PC-9 (cell line): ENCODE measurements at places on chromosomes 5 and 9. TPM values are rescaled to one million over a fixed set of nuclear protein-coding genes. Genes with fewer than 3 reads are reported as not detected.

The LAMC3 gene
- 0.38 and 0.41 TPM in 2 replicates for total RNA-seq

The MAPK9 gene
- 48.8 and 54.0 TPM in 2 replicates for total RNA-seq

The EIF4E1B gene
- total RNA-seq, result not detected in 2 replicates

The TUSC1 gene
- 0.39 and 0.88 TPM in 2 replicates for total RNA-seq

The PPIP5K2 gene
- total RNA-seq, result 30.5 and 35.5 TPM in 2 replicates

The FREM1 gene
- 0.17 and 0.45 TPM in 2 replicates for total RNA-seq

The RANBP3L gene
- total RNA-seq, result not detected in 2 replicates

DNA sequence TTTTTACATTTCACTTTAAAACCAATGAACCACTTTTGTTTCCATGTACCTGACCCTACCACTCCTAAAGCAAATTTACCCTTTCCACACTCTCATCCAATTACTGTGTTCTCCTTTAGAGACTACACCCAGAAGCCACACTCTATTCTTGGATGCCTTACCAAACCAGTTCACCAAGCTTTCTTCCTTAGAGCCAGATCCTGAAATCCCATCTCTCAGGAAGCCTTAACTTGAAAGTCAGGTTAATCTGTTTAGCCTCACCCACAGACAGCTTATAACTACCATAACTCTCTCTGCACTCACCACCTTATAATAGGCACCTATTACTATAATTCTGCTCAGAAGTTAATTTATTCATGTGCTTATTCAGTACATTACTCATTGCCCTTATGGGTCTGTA, 4.3 kb downstream of the CSNK1A1 start:
- H3K4me1 ChIP-seq, result peaks cover 43% of the 10 kb centered on the region
- H3K4me3 ChIP-seq, result peak overlapping the region; percentile 40; the same call in 1 of the 2 replicates
- no peak for DNase-seq
- peak overlapping the region; percentile 86 for H3K27ac ChIP-seq

GRCh38 chr9:97510797-97511654, 9.6 kb downstream of the TMOD1 start:
- peaks cover 18% of the 10 kb centered on the region for H3K4me1 ChIP-seq
- H3K27me3 ChIP-seq, result no peaks in the 10 kb centered on the region
- DNase-seq, result no peak
- no peak overlapping the region for H3K4me3 ChIP-seq
- peak overlapping the region; percentile 73 for H3K27ac ChIP-seq
- peaks cover 6% of the 10 kb centered on the region; the same call in 1 of the 2 replicates for H3K36me3 ChIP-seq

GRCh38 chr9:2502760-2503159, 118.8 kb upstream of the VLDLR start:
- no peak overlapping the region for H3K4me3 ChIP-seq
- no peaks in the 10 kb centered on the region for H3K27me3 ChIP-seq
- H3K27ac ChIP-seq, result no peak overlapping the region
- DNase-seq, result no peak

DNA sequence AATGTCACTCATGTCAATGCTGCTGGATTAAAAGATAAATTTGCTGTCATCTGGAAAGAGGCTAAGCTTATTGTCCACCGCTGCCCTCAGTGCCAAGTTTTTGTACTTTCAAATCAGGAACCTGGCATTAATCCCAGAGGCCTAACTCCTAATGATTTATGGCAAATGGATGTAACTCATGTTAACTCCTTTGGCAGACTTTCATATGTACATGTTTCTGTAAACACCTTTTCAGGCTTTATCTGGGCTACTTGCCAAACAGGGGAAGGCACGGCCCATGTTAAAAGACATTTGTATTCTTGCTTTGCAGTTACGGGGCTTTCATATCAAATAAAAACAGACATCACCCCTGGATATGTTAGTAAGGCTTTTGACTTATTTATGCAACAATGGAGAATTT, 608.0 kb upstream of the ACO1 start:
- no peaks in the 10 kb centered on the region for H3K4me1 ChIP-seq
- no peak overlapping the region for H3K4me3 ChIP-seq
- H3K36me3 ChIP-seq, result no peaks in the 10 kb centered on the region
- H3K27me3 ChIP-seq, result no peaks in the 10 kb centered on the region

GRCh38 chr9:104868687-104869404, 59.1 kb downstream of the ABCA1 start:
- H3K4me1 ChIP-seq, result peaks cover 87% of the 10 kb centered on the region
- peak overlapping the region; percentile 20; the same call in 1 of the 2 replicates for H3K4me3 ChIP-seq
- DNase-seq, result peak; percentile 85
- H3K27ac ChIP-seq, result peak overlapping the region; percentile 90
- peaks cover 19% of the 10 kb centered on the region; the same call in 1 of the 2 replicates for H3K36me3 ChIP-seq
- no peaks in the 10 kb centered on the region for H3K27me3 ChIP-seq

GRCh38 chr9:127754099-127755060, 19.3 kb upstream of the TOR2A start:
- H3K27me3 ChIP-seq, result peaks cover 49% of the 10 kb centered on the region
- H3K27ac ChIP-seq, result no peak overlapping the region
- no peak for DNase-seq
- H3K36me3 ChIP-seq, result no peaks in the 10 kb centered on the region

DNA sequence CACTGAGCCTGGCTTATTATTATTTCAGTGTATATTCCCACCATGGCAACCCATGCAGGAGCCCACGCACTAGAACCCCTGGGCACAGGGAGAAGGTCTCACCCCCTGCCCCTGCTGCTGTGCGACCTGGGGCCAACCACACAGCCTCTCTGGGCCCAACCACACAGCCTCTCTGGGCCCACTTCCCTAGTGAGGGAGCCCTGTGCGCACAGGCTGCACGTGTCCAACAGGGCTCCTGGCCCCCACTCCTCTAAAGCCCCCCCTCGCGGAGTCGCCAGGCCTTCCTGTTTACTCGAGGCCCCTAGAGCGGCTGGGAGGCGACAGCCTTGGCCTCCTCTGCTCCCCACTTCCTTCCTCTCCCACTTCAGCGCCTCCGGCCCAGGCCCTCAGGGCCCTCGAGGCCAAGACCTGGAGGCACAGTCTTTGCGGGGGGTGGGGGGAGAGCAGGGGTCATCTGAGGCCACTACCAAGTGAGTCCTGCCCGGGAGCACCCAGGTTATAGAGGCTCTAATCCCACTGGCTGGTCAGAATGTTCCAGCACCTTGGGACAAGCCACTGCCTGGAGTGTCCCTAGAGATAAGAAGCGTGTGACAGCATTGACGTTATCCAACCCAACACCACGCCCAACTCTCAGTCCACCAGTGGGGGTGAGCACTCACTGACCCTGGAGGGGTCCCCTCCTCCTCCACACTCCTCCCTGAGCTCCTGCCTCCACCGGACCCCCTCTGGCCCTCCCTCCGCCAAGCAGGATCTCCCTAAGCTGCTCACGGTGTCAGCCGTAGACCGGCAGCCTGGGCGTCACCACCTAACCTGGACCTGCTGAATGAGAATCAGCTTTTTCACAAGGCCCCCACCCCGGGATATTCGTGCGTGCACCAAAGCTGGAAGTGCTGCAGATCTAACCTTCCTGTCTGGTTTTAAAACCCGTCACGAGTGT, 7.9 kb upstream of the ENG start:
- no peak overlapping the region for H3K27ac ChIP-seq
- no peaks in the 10 kb centered on the region for H3K36me3 ChIP-seq
- H3K4me3 ChIP-seq, result no peak overlapping the region
- DNase-seq, result no peak

DNA sequence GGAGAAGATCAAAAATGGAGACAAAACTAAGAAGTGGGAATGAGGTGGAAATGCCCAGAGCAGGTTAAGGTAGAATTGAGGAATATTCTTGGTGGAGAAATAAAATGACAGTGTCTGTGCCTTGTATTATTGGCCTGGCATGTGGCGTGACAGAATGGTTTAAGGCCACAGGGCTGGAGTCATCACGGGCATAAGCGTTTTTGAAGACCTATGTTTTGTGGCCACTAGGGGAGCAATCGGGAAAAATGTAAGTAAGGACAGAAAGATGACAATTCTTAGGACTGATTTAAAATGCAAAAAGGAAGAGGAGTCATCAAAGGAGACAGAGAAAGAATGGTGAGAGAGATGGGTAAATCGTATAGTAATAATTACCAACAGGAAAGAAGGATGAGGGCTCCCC, 72.2 kb upstream of the EPB41L4A start:
- DNase-seq, result no peak
- no peaks in the 10 kb centered on the region for H3K36me3 ChIP-seq
- no peaks in the 10 kb centered on the region for H3K4me1 ChIP-seq
- no peaks in the 10 kb centered on the region for H3K27me3 ChIP-seq
- no peak overlapping the region for H3K4me3 ChIP-seq

DNA sequence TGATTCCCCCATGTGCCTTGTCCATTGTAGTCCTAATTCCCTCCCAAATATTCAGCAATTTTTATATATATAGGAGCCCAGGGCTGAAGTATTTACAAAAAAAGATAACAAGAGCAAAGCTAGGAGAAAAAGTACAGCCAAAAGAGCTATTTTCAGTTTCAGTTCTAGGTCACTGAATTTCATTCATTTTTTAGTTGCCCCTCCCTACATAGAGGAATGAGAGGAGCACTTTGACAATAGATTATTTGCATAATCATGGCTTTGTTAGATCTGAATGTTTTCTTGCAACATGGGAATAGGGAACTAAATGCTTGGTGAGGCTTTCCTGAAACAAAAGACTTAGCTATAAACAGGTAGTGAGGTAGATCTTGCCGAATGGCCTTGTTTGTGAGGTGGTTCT, 15.3 kb upstream of the F2RL2 start:
- no peaks in the 10 kb centered on the region for H3K27me3 ChIP-seq
- H3K4me3 ChIP-seq, result no peak overlapping the region
- H3K36me3 ChIP-seq, result no peaks in the 10 kb centered on the region
- no peak overlapping the region for H3K27ac ChIP-seq
- DNase-seq, result no peak
- no peaks in the 10 kb centered on the region for H3K4me1 ChIP-seq

- no peaks in the 10 kb centered on the region for H3K27me3 ChIP-seq
- no peak overlapping the region for H3K4me3 ChIP-seq
- H3K27ac ChIP-seq, result no peak overlapping the region
- H3K36me3 ChIP-seq, result no peaks in the 10 kb centered on the region
- H3K4me1 ChIP-seq, result no peaks in the 10 kb centered on the region
These were observed 237.1 kb downstream of the DMRTA1 start for GRCh38 chr9:22683700-22684075.

DNA sequence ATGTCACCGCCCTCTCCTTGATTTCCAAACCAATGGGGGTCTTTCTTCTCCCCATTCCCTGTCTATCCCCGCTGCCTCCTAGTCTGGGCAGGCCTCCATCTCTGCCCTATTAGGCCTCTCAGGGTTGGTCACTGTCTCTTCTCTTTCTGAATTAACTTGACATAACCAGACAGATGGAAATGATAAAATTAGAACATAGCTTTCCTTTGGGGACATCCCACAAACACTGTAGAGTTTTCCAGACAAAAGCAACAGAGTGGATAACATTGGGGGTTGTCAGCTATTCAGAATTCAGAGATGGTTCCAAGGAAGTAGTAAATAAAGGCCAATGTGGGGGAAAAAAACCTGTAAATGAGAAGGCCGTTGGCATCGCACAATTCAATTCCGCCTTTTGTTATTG, 24.7 kb downstream of the LHX6 start:
- DNase-seq, result no peak
- peaks cover 29% of the 10 kb centered on the region for H3K27me3 ChIP-seq
- H3K27ac ChIP-seq, result no peak overlapping the region
- H3K4me1 ChIP-seq, result no peaks in the 10 kb centered on the region
- no peaks in the 10 kb centered on the region for H3K36me3 ChIP-seq

- no peaks in the 10 kb centered on the region for H3K36me3 ChIP-seq
- no peak overlapping the region for H3K27ac ChIP-seq
- no peak overlapping the region for H3K4me3 ChIP-seq
These were observed 104.7 kb downstream of the DCP2 start for GRCh38 chr5:113081091-113081839.

DNA sequence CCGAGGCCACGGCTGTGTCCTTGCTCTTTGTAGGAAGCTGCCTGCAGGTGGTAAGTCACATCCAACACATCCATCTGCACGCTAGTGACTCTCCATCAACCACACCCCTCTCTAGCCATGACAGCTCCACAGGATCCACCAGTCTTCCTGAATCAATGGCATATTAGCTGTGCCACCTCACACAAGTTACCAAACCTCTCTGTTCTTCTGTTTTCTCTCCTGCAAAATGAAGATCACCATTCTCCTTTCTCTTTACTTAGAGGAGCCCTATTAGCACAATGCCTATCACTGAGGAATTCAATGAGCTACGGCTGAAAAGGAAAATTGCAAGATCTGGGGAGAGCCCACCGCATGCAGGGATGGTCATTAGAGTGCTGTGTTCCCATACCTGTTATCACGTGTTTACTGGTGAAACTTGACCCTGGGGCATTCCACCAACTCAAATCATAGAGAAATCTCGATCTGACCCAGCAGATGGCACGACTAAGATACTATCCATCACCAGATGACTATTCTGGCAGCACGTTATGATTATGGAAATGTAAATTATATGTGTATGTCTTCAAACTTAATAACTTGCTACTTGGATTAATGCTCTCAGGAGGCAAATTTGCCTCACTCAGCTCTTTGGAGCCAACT, 20.9 kb downstream of the WHRN start:
- DNase-seq, result no peak
- no peak overlapping the region for H3K4me3 ChIP-seq
- H3K27me3 ChIP-seq, result no peaks in the 10 kb centered on the region
- H3K36me3 ChIP-seq, result no peaks in the 10 kb centered on the region
- H3K4me1 ChIP-seq, result peaks cover 37% of the 10 kb centered on the region

DNA sequence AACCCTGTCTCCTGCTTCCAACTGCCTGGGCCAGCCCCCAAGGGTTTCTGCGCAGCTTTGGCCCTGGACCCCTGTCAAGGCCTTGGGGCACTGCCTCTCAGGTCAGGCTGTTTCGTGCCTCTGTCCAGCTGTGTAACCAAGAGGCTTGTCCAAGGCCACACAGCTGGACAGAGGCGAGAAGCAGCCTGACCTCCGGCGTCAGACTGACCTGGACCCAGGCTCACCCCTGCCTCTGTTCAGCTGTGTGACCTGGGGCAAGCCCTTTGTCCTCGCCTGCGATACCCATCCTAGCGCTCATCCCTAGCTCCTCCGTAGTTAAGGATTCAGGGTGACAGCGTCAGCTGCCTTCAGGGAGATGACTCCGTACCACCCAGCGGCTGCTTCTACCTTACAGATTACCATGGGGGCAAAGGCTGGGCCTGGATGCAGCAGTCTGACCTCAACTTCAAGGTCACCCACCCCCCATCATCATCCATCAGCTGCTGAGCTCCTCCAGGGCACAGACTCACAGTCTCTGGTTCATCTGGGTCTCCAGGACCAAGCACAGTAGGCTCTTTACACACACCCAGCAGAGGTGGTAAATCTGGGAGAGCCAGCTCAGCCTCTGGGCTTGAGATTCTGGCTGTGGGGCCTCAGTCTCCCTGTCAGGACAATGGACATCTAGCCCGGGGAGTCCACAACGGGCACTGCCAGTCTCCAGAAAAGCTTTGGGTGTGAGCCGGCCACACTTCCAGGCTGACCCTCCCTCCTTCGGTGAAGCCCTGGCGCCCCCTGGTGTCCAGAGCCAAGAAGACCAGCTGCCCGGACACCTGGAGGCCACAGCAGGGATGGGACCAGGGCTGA, 7.9 kb downstream of the AK1 start:
- no peak overlapping the region for H3K27ac ChIP-seq
- peak; percentile 94 for DNase-seq
- no peak overlapping the region for H3K4me3 ChIP-seq
- peaks cover 4% of the 10 kb centered on the region; the same call in 1 of the 2 replicates for H3K4me1 ChIP-seq
- H3K36me3 ChIP-seq, result no peaks in the 10 kb centered on the region

DNA sequence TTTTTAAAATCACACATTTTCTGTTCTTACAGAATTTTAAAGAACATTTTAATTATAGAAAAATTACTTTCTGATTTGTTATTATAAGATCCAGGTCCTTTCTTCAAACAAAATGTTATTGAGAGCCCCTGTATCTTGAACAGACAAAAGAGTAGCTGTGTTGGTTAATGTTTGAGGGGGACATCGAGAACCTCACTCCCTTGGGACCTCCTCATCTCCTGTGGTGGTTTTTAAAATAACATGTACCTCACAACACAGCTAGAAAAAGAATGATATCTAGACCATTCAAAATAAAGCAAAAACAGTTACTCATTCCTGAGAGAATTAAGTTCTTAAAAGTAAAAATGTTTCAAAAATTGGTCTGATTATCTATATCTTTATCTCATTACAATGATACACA, 54.7 kb downstream of the VCAN start:
- H3K27ac ChIP-seq, result no peak overlapping the region
- no peak overlapping the region for H3K4me3 ChIP-seq
- no peaks in the 10 kb centered on the region for H3K27me3 ChIP-seq
